Stimulated activated CD8-positive, alpha-beta memory T cell treated with anti-CD3 and anti-CD28 coated beads, Interleukin-4, amount 100 ng/mL, for 1 hour (primary cell): ENCODE measurements at places on chromosomes 12 and 14.

- DNase-seq: no peak
These were observed 7.6 kb downstream of the PTPRO start for GRCh38 chr12:15329891-15330290.

DNA sequence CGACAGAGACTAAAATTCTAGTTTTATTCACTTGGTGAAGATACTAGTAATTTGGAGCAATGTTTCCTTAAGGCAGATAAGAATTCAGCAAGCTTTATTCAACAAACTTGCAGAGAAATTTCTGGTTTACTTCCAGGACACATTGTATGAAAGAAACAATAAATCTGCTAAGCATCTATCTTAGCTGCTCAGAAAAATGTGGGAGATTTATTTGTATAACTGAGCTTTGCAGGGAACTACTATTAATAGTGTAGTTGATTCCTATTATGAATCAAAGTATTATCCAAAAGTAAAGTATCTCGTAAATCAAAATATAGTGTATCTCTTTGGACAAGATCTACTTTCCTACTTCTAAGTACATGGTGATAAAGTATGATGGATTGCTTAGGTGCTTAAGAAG lies 239.4 kb upstream of the TMTC1 start:
- DNase-seq: no peak

- DNase-seq: no peak
These were observed 28.6 kb upstream of the CACNA2D4 start for GRCh38 chr12:1947081-1947480.

DNA sequence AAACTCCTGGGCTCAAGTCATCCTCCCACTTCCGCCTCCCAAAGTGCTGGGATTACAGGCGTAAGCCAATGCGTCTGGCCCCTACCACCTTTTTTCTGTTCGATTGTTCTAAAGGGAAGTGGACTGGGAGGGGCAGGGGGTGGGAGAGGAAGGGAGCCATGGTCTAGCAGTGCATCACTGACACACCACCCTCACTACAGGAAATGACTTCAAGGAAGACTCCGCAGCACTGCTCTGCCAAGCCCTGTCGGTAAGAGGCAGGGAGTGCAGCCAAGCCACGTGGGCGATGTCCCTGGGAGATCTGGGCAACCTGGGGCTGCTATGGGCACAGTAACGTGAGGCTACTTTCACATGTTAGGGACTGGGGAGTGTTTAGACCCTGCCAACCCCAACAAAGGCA lies 18.0 kb downstream of the LRRC74A start:
- no peak for DNase-seq

DNA sequence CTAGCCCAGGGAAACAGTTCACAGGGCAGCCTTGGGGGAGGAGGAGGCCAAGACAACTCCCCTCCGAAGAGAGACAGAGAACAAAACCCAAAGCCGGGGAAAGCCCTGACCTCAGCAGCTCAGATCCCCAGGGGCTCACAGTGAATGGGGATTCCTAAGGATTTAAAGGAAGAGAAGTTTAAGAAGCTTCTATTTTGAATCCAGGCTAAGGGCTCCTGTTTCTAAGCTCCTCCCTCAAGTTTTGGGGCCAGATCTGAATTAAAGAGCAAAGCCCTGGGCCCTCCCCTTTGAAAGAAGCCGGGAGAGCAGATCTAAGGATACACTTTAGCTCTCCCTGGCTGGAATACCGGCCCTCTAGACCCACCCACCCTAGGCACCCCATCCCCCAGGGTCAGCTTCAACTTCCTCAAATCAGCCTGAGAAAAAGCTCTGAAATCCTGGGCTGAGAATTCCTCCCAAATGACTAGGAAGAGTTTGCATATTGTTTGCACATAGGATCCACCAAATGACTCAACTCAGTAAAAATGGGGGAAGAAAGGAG lies 3.9 kb downstream of the KDM2B start:
- no peak for DNase-seq

GRCh38 chr12:25981597-25981996 lies 23.1 kb downstream of the RASSF8 start:
- DNase-seq: no peak

GRCh38 chr14:61780125-61780524 lies 17.9 kb downstream of the SNAPC1 start:
- DNase-seq: no peak

DNA sequence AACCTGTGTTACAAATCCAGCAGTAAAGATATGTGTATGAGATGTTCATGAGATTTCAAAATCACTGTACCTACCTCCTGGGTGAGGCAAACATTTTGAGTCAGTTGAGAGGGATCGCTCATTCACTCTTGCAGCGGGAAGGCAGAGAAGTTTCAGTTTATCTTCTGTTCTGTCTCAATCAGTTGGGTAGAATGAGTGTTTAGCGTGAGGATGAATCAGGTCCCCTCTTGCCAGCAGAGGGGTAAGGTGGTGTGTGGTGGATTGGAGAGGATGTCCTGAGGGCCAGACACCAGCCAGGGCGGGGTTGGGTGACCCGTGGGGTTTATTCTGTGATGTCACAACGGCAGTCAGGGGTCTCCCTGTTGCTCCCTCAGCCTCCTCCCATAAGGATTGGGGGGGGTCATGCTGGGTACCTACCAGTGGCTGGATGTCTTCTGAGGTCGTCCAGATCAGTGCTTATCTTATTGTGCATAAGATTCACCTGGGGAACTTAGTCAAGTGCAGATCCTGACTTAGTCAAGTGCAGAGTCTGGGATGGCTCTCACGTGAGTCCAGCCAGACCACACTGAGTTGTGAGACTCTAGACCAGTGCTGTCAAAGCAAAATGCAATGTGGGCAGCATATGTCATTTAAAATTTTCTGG lies at the start of gene GSG1:
Gene GSG1, minus strand, starts transcription at position 277 of the 643 bp plus-strand sequence. Its CDS starts 155 bp downstream, at position 122.
- no peak for DNase-seq

DNA sequence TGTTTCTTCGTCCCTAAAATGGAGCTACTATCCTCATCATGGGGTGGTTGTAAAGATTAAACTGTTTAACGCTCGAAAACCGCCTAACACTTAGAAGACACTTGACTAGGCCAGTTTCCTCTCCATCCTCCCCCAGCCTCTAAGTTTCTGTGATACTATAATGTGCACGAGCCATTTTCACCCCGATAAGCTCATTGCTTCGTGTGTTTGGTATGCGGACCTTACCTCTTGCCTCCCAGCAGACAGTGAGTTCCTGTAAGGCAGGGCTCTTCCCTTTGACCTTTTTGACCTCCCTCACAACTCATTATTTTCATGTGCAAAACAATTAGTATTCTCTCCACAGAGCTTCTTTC lies 499 bp upstream of the GXYLT1 start:
- no peak for DNase-seq

GRCh38 chr12:19822476-19822875 lies 383.2 kb downstream of the AEBP2 start:
- DNase-seq: no peak

- DNase-seq: no peak
These were observed 57.7 kb downstream of the GALC start for GRCh38 chr14:87935081-87935828.

- no peak for DNase-seq
These were observed 48.2 kb downstream of the KIF26A start for GRCh38 chr14:104186575-104186974.

GRCh38 chr14:76911473-76911872 lies 85.3 kb downstream of the LRRC74A start:
- no peak for DNase-seq
